NCI-H1694 (cell line): ENCODE measurements at places on chromosomes 16 and 17.

DNA sequence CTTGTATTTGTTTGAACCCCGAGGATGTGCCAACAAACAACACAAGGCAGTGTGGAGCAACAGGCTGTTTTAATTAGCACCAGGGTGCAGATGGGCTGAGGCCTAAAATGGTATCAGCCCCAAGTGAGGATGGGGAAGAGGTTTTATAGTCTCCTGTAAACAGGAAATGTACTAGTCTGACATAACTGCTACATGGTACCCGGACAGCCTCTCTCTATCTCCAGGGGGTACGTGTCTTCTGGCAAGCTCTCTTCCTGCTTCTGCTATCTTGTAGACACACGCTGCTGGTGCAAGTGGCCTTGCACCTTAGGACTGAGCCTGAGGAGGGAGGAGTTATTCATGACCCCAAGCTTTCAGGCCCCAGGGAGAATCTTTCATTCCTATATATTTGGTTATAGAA is 2451.0 kb downstream of the TP53TG3F start:
- DNase-seq, result no peak

- DNase-seq, result no peak
These were observed 15.2 kb upstream of the SSTR5 start for GRCh38 chr16:1057252-1057932.

DNA sequence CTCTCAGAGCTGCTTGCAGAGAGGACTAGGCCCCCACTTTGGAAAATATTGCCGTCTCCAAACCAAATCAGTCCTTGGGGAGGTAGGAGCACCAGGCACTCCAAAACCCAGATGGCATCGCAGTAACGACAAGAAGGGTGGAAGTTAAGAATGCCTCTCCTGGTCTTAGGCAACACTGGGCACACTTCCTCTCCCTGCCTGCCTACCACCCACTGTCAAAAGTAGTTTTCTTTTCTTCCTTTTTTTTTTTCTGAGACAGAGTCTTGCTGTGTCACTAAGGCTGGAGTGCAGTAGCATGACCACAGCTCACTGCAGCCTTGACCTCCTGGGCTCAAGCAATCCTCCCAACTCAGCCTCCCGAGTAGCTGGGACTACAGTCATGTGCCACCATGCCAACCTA is 47.2 kb downstream of the SRL start:
- no peak for DNase-seq

DNA sequence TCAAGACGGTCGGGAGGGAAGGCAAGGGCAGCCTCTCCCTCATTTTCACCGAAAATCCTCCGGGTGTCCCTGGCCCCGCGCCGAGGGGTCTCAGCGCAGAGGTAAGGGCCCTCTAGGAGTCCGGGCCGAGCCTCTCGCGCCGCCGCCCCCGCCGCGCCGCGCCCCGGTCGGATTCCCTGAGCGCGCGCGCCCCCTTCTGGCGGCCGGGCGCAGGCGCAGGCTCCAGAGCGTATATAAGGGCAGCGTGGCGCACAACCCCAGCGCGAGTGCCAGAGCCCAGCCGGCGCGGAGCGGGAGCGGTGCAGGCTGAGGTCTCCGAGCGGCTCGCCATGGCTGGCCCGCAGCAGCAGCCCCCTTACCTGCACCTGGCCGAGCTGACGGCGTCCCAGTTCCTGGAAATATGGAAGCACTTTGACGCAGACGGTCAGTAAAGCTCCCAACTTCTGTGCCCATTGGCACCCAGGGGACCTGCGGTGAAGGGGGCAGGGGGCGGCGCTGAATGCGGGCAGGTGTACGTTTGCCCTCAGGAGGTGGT is at the start of gene CALB2:
Gene CALB2 (plus strand): TSS at position 260 of the 535 bp plus-strand sequence. CDS start 70 bp downstream, at position 330.
- peak; percentile 39 for DNase-seq

- DNase-seq, result no peak
These were observed 30.2 kb downstream of the XPO6 start for GRCh38 chr16:28181515-28181914.

DNA sequence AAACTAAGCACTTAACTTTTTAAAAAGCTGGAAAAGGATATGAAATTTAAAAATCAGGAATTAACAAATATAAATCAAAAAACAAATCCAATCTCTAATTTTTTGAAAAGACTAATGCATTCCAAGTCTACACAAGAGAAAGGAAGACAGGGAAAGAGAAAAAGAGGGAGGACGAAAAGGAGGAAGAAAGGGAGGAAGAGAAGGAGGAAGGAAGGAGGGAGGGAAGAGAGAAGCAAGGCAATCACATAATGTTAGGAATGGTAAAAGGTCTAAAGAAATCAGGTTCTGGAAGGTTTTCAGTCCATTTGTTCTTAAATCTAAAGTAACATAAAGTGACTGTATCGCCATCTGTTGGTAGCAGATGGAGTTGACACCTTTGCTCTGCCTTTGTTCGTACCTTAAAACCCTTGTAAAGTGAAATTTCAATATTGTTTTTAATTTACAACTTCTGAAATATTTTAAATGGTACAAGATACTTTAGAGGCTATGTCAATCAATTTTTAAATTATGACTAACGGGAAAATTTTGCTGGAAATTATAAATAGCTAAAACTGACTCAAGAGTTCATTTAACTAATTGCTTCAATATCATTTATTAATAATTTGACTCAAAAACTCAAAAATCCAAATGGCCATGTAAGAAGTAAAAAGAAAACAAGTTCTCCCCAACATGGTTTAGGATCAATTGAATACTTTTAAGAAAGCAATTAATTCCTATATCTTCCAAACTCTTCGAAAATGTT is 20.4 kb upstream of the CDYL2 start:
- DNase-seq, result peak; percentile 19

DNA sequence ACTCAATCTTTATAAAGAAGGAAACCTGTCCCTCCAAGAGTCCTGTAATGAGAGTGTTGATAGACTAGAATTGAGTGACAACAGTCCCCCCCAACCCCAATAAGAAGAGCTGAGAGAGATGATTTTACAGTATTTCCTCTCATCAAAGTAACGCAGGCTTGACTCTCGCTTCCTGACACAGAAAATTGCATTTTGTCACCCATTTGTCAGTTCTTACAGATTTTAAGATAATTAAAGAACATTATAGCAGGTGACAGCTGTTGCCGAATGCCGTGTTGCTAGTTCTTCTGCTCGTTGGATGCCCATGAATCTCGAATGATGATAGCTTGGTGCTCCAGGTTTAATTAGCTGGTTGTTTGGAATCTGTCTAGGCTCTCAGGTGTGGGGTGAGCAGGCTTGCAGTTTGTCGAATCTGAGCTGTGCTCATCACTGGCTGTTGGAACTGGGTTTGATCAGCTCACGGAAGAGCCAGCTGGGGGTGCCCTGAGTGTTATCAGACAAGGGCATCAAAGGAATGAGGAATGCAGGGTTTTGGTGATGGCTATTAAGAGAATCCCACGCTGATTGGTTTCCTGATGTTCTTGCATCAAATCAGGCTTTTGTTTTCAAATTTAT is 84.8 kb upstream of the CPHXL start:
- no peak for DNase-seq

DNA sequence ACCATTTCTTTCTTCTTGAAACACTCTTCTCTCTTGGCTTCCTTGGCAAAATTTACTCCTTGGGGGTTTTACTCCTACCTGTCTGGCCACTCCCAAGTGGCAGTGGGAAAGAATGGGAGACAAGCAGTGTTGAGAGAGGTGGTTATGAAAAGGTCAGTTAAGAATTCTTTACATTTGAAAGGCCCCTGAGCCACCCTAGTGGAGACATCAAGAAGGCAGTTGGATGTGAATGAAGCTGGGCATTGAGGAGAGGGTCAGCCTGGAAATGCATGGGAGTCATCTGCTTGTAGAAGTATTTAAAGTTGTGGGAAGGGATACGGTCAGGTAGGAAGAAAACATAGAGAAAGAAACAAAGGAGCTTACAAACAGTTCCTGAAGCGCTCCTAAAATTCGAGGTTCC is 42.3 kb upstream of the CCNF start:
- DNase-seq, result no peak

- DNase-seq, result no peak
These were observed 3.0 kb downstream of the ICAM2 start for GRCh38 chr17:64017381-64017980.

DNA sequence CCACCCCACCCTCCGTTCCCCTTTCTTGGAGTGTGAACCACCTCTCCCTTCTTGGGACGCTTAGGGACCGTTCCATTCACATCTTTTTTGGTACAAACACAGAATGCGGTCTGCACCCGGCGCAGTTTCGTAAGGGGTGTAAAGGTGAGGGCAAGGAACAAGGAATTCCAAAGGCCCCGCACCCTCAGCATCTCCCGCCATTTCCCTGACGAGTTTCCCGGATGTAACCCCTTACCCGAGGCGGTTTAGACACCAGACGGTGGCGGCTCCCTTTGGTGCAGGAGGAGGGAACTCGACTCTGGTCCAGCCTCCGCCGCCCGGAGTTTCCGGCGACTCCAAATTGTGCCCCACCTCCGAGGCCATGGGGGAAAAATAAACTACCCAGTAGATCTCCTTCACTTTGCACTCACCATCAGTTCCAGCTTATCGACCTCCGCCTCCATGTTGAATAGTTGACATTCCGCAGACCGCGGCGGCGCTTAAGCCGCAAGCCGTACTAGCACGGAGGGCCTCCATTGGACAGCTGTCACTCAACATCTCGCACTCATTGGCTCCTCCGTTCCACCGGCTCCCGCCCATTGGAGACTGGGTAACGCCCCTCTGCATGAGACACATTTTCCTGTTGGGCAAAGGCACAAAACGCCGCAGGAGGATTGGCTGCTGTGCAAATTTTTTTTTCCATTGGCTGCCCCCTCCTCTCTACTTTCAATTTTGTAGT is at the start of gene SKA2:
Gene SKA2 (minus strand): TSS at position 466 of the 718 bp plus-strand sequence. CDS start 23 bp downstream, at position 443.
- DNase-seq, result peak; percentile 100

DNA sequence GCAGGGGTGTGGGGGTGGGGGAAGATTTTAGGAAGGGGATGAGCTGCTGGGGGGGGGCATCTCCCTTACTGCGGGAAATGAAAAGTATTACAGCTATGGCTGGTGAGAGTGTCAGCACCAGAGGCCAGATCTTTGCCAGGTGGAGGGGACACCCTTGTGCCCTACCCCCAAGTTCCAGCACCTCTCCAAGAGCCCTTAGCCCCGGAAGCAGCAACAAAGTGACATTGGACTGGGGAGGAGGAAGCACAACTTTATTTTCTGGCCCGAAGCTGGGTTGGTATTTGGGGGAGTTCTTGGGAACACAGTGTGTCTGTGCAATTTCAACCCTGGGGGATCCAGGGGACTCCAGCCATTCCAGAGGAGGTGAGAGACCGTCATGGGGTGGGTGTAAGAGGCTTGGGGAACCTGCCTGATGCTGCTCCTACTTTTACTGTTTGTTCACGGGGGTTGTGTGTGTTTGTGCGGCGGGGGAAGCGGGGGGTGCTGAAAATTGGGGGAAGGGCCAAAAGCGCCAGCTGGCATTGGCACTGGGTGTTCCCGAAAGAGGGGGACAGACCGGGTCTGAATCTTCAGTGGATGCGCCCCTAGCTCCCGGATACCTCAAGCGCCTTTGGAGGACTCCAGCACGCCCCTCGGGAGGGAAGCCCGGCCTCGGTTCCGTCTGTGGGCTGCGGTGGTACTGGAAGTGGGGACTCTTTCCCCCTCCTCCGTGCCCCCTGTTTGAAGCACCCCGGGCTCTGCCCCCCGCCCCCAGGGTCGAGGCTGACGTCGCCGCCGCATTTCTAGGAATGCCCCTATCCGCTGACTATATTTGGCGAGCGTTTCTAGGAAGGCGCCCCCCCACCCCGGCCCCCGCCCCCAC is 230.3 kb downstream of the MRTFB start:
- no peak for DNase-seq

- DNase-seq, result no peak
These were observed 67.8 kb downstream of the CDH8 start for GRCh38 chr16:61968242-61969076.

DNA sequence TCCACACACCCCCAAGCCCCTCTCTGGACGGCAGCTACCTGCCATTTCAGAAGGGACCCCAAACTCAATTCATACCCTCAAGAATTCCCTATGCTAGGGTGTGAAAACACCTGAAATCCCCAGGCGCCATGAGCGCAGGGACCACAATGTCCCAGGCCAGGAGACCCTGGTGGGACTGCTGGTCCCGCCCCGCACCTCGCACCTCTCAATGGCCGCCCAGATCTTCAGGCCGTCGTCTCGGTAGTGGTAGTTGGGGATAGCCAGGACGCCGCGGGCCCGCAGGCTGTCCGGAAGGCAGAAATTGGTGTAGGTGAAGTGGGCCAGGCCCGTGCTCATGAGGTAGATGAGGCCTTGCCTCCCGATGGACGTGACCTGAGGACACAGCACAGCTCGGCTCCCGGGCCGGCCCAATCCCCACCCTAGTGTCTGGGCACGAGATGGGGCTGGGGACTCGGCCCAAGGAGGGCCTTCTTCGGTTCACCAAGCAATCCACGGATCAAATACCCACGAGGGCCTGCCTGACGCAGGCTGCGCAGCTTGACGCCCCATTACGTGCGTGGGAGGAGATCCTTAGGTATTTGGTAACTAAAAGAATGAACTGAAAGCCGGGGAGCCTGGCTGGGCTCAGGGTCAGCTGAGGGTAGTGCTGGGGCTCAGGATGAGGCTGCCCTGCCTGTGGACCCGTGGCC is 9.2 kb downstream of the ALOXE3 start:
- DNase-seq, result no peak
